ENCODE measurements at places on chromosomes 2 and 18.

GRCh38 chr2:154978244-154978643, 279.7 kb downstream of the KCNJ3 start:
- DNase-seq = no peak

DNA sequence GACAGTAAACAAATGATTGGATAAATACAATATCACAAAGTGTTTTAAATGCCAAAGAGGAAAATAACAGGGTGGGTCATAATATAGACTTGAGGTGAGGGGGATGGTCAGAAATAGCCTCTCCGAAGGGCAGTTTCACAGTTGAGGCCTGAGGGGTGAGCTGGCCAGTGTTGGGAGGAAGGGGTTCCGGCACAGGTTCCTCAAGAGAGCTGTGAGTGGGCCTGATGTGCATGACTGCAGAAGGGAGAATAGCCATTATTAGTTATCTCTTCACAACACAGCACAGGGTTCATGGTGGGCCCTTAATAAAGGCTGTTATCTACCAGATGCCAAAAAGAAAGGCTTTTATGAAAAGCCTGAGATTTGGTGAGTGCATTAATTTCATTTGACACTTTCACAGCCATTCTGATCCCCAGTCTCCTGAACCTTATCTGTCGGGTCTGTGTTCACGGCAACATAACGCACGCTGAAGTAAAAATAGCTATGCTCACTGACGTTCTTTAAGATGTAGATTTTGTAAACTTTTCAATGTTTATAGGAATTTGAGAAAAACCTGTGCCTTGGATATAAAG, 39.6 kb downstream of the POLR1A start:
- DNase-seq = no peak

- no peak for DNase-seq
Measured at GRCh38 chr2:239960929-239961661, 64.0 kb downstream of the NDUFA10 start.

DNA sequence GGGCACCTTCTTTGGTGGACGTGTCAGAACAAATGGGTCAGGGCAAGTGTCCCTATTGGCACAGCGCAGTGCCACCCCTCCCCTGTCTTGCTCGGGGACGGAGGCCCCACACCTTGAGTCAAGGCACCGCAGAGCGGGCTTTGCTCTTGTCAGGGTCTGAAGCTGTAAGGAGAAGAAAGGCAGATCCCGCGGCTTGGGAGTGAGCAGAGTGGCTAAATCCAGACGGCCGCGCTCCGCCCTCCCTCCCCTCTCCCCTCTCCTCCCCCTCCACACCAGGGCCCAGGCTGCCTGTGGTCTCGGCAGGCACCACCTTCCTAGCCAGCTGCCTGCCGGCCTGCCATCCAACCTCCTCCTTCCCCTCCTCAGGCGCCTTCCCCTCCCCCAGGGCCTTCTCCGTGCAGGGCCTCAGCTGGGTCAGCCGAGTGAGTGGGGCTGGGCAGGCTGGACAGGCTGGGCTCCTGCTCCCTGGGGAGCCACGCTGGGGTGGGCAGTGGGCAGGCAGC, 25.8 kb downstream of the SPEG start:
- DNase-seq = no peak

GRCh38 chr2:9811679-9812511, 31.4 kb upstream of the TAF1B start:
- no peak for DNase-seq

GRCh38 chr2:168174756-168175155, 72.6 kb downstream of the STK39 start:
- DNase-seq = no peak

DNA sequence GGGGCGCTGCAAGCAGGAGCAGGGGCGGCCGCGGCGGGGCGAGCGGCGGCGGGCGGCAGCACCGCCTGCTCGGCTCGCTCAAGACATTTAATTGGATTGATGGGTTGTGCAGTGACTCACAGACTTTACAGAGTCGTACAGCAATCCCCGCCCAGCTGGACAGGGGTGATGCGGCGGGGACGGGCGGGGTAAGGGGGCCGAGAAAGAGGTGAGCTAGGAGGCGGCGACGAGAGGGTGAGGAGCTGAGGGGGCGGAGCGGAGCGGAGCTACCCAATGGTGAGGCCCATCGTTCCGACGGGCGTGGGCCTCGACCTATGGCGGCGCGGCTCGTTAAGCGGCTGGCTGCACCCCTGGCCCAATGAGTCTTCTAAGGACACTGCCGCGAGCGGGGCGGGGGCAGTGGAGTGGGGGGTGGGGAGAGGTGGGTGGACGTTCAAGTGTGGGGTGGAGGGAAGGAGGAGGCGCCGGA, 97.1 kb upstream of the SERTAD2 start:
- DNase-seq = peak; percentile 99

DNA sequence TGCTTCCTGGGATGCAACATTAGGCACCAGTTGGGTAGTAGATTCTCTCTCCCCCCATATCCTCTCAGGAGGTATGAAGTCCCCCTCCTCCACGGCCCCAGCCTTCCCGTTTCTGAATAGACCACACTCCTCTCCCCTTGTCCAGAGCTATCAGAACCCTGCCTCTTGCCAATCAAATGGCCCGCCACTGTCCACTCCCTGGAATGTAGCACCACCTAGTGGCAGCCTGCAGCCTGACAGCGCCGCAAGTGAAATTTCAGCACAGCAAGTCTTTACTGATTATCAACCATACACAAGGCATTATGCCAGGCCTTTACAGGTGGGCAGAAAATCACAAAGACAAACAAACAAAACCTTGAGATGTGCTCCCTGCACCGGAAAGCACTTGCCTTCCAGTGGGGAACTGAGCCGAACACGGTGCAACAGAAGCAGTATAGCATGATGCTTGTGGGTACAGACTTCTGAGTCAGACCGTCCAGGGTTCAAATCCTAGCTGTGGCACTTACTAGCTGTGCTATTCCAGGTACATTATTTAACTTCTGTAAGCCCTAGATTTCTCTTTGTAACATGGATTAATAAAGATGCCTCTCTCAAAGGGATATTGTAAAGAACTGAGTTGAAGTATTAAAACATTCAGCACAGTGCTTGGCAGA, 174.0 kb downstream of the SMAD2 start:
- DNase-seq = peak; percentile 57

DNA sequence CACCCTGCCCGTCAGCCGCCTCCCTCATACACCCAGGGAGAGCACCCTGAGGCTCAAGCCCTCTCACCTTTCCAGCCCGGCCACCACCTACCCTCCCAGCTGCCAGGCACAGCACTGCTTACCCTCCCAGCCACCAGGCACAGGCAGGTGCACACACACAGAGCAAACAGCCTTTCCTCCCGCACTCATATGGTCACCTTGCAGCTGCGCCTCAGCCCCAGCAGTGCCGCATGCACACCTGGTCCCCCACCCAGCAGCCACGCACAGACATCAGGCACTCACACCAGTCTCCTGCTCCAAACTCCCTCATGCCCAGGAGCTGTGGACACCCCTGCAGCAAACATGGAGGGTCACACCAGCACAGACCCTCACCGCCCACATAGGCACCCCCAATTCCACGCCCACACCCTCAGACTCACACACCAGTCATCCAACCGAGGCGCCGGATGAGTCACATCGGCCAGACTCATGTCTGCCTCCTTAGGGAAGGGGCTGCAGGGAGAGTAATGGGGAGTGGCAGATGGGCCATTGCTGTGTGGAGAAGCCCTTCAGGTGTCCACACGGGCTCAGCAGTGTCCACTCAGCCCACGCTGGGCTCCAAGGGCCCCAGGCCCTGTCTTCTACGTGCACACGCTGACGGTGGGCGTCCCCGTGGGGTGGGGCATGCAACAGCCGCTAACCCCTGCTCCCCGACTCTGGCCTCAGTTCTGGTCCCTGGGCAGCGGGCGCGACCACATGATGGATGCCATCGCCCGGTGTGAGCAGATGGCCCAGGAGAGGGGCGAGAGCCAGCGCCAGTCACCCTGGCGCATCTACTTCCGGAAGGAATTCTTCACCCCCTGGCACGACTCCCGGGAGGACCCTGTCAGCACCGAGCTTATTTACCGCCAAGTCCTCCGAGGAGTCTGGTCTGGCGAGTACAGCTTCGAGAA, 22.3 kb upstream of the GPR17 start:
- DNase-seq = peak; percentile 52

- no peak for DNase-seq
Measured at GRCh38 chr2:2901384-2902345, 476.0 kb downstream of the EIPR1 start.

- DNase-seq = no peak
Measured at GRCh38 chr18:74154716-74155115, 6.4 kb downstream of the TIMM21 start.

DNA sequence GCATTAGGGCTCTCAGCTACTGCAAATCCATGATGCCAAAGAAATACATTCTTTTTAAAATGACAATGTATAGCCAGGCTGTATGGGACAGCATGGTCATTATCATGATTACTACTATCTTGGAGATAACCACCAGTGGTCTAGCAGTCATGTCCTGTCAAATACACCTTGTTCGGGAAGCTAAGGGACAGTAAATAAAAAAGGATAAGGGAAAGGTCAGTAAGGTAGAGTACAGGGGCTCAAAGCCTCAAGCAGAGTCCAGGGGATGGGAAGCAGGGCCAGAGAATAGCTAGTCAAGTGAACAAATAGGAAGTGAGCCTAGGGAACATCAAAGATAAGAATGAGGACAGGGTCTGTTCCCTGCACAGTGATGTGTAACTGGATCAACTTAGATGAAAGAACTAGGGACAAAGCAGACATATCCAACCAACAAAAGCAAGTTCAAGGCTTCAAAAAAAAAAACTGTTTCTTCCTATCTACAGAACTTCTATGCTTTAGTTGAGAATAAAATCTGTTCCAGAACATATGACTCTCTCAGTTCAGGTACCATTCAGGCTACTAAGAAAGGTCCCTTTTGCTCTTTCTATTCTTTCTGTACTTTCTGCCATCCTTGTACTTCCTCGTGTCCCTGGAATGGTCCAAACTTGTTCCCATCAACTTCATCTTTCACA, 62.9 kb upstream of the EHBP1 start:
- no peak for DNase-seq

DNA sequence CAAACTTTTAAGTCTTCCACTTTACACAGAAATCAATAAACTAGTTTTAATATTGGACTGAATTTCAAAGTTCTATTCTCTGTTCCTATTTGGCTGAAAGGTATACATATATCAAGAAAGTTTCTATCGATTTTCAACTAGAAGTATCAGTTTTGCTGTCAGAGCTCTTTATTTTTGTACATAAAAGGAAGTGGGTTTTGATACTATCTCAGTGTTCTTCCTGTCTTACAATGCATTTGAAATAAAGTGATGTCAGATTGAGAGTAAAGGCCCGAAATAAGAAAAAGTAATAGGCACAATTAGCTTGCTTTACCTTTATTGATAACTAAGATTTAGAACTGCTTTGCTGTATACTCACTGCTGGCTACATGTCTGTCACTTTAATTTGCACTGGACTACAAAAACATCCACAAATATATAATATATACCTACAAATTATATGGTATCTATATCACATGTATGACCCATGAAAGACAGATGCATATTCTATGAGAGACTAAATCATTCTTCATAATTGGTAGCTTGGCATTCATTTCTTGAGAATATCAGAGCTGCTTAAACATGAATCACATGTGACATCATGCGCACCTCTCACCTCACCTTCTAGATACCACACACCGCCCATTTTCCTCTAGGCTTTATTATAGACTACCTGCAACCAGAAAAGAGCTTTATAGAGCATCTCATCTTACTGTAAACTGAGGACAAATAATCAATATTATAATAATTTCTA, 83.6 kb downstream of the ASXL2 start:
- no peak for DNase-seq

GRCh38 chr18:255171-255570, 12.7 kb downstream of the THOC1 start:
- no peak for DNase-seq

DNA sequence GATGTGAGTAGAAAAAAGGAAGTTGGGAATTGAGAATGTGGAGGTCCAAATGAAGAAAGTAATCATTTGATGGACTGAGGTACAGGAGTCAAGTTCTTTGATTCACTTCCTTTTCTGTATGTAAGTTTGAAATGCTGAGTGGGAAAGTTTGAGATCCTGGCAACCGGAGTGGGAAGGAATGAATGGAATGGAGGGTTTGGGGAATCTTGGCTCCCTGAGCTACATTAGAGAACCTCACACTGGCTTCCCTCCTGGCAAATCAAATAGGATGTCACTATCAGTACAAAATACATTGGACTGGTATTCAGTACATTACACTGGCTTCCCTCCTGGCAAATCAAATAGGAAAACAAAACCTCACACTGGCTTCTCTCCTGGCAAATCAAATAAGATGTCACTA, 9.8 kb upstream of the RNF138 start:
- DNase-seq = no peak

DNA sequence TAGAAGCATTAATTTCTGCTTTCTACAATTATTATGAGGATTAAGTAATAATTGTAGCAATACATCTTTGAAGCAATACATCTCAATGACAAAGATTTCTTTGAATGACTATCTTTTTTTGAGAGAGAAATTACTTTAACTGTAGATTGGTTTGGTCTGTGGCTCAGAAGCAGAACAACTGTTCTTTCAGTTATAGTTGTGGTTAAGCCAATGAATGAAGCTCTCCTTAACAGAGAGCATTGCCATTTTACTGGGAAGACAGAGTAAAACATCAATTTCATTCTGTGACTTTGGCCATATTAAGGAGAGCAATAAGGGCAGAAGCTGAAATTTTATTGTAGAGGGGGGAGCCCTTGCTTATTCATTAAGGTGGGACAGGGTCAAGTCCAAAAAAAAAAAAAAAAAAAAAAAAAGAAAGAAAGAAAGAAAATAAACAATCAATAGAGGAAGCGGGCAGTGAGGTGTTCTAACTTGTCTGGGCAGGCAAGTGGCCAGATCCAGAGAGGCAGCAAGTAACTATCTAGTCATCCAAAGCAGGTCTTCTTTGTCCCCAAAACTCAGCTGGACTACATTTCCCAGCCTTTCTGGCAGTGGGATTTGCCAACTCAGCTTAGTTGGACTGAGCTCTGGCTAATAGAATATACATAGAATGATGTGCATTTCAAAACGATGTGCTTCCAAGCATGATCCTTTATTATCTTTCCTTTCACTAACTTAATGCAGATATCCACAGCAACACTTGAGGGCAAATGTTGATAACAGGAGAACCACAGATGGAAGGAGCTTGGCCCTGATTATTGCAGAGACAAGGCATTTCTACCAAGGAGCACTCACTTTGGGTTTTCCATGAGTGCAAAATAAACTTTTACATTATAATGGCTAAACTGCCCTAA, 462.7 kb upstream of the CDH20 start:
- DNase-seq = no peak

DNA sequence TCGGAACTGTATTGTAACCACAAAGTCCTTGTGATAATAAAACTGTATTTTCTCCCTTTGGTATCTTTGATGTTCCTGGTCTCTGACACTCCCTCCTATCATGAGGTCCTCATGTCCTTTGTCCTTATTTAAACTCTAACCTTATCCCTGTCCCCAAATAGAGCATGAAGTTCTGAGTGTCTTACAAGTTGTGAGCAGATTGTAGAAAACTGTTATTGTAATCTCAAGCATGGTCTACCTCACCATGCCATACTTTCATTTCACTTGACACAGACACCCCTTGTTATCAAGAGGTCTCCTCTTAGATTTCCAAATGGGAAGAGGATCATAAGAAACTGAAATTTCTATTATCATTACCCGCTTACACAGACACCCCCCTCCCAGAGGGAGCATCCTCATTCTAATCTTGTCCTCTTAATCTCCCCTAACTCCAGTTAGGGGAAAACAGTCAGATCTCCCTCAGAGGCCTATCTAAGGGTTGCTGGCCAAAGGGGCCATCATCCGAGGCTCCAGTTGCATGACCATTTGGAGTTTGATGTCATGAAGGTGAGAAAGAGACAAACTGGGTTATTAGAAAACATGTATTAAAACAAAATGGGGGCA, 29.0 kb downstream of the MYO3B start:
- no peak for DNase-seq

All from ACHN (cell line).